Brain pericyte (primary cell): ENCODE measurements at places on chromosomes 16 and 17.

DNA sequence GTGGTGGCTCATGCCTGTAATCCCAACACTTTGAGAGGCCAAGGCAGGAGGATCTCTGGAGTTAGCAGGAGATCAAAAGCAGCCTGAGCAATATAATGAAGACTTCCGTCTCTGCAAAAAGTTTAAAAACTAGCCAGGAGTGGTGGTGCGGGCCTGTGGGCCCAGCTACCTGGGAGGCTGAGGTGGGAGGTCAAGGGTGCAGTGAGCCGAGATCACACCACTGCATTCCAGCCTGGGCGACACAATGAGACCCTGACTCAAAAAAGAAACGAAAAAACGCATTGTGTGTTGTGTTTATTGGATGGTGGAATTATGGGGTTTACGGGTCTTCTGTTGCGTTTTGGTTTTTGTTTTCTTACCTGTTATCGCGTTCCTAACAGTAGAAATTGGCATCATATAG lies 863 bp upstream of the DDX19A start:
- DNase-seq: no peak

- DNase-seq: no peak
These were observed 7.8 kb downstream of the CDRT15 start for GRCh38 chr17:14228903-14229302.

DNA sequence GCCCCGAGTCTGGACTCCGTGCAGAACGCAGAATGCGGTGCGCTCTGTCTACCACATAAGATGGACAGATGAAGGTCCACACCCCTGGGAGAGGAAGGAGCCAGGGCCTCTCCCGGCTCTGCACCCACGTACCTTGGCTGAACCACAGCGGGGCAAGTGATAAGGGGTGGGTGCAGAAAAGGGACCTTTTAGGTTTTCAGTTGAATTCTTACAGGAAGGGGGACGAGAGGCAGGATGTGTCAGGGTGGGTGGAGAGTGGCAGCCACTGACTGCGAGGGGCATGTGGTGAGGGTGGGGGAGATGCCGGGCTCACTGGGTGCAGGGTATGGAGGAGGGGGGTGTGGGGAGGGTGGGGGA lies 372 bp downstream of the CD300A start:
- no peak for DNase-seq

DNA sequence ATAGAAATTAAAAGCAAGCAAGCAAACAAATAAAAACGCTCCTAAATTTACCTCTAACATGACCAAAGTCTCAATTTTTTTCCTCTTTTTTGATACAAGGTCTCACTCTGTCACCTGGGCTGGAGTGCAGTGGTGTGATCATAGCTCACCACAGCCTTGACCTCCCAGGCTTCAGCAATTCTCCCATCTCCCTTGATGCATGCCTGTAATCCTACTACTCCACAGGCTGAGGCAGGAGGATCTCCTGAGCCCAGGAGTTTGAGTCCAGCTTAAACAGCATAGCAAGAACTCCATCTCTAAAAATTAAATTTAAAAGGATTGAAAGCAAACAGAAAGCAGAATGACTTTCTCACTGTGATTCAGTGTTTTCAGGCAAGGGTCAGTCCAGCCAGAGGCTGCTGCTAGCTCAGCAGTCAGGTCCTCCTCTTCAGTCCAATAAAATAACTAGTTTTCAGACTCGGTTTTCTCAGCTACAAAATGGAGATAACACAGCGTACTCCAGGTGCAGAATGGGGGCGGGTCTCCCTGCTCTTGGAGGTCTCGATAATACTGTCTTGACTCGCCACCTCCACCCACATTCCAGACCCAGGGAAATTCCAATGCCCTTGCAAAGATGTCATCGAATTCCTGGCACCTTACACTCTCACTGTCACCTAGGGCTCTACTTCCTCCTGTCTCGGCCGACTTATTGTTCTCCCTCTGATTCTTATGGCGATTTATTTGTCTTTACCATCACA lies 20.7 kb upstream of the MRTFB start:
- DNase-seq: no peak

DNA sequence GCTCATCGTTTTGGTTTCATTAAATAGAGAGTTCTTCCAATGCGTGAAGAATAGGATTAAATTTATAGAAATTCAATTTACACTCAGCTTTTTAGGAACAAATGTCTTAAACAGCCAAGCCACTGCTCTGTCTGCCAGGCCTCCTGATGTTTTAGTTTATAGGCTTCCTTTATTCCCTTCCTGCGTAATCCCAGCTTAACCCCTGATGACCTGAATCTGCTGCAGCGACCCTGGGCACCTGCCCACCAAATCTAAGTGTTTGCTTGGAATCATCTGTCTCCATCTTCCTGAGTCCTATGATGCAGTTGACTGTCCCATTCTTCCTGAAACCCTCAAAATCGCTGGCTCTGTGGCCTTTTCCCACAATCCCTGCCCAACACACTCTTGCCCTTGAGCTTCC lies 179.9 kb downstream of the GSG1L start:
- DNase-seq: no peak

DNA sequence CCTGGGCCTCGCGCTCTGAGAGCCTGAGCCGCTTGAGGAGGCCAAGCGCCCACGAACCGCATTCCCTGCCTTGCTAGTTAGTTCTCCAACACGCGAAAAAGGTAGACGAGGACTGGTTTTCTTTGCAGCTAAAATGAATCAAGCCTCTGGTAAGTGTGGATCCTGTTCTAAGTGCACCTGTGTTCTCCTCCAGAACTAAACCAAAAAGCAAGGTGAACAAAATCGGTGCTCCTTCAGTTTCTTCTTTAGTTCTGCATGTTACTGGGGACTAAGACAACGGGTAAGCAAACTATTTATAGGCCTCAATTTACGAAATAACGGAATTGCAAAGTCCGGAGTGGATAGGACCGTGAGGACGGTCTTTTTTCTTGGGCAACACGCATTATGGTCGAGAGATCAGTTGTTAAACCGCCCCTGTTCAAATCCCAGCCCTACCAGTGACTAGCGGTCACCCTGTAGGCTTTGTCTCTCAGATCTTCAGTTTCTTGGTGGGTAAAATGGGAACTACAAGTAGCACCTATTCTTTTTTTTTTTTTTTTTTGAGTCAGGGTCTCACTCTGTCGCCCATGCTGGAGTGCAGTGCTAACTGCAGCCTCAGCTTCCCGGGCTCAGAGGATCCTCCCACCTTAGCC lies 993 bp upstream of the ANKRD11 start:
- DNase-seq: no peak

GRCh38 chr17:4038076-4038475 lies 73.8 kb upstream of the ATP2A3 start:
- no peak for DNase-seq

DNA sequence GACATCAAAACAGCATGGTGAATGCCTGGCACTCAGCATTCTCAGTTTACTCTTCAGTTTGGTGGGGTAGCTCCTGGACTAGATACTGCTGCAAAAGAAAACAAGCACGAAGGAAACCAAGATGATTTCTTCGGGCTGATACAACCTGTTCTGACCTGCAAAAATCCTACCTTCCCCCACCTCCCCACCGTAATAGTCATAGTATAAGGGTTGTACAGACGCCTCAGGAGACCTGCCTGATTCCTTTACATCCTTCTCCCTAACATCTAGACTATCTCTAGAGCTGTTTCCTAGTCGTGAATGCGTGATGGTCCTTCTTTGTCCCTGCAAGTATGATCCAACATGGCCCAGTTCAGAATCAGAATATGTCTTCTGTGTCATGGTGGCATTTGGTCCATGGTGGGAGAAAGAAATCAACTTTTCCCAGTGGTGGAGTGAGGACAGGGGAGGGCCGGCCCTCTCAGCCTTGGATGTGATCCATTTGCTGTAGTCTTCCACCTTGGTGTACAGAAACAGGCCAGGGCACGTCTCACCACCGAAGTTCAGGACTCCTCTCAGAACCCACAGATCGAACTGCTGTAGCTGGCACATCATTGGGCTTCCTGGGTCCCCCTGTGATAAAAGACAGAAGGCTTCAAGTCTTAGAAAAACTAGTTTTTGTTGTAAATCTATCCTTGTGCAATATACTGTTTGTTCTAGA lies 14.5 kb downstream of the PRSS54 start:
- DNase-seq: no peak

DNA sequence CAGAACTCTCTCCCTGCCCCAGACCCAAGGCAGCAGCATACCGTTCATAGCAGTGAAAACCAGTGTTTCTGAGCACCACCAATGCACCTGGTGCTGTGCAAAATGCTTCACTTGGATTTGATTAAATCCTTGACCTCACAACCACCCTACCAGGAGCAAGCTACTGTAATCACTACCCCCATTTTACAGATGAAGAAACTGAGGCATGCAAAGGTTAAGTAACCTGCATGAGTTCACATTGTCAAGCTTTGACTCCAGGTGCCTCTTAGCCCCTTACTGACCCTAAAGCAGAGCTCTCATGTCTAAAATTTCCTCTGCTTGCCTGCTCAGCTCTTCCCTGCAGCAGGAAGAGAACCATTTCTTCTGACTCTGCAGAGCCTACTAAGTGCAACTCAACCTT lies 34.2 kb upstream of the GOSR2 start:
- DNase-seq: no peak

- DNase-seq: no peak
These were observed 84.8 kb downstream of the KATNIP start for GRCh38 chr16:27634779-27635178.

GRCh38 chr16:75238132-75238852 lies 13.1 kb downstream of the BCAR1 start:
- no peak for DNase-seq

DNA sequence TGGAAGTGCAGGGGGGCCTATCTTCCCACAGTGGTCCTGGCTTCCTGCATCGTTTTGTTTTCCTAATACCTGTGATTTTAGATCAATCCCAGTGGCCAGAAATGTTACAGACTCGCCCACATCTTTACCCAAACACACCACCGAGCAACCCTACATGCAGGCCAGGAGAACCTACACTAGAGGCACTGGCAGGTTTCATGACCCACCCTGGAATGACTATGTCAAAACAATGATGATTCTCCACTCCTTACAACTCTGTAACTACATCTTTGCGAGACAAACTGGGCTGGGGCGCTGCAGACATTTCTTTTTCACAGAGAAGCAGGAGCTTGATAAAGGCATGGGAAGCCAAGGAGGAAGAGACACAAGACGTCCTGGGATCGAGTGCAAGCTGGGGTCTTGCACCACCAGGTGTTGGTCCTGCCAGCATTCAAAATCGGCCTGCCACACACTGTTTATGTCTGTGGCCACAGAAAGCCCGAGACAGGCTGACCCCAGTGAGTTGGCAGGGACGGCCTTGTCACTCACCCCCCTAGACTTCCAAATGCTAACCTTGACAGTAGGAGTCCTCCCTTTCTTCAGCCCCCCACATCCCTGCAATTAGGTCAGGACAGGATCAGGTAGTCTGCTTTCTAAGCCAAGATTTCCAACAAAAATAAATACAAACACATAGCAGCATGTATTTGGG lies 32.5 kb downstream of the UBE2O start:
- no peak for DNase-seq

DNA sequence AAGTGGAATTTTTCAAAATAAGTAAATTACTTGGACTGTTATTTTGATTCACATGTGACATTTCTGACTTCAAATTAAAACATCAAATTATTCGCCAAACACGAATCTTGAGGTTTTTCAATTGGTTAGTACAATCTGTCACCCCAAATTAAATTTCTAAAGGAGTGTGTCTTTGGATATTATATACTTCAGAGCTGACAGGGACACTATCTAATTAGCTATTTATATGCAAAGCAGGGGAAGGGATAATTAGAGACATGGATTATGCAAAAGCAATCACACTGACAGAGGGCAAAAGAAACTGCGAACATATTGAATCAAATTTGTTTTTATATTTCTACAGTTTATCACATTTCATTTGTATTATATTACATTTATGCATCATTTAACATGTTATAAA lies 433.0 kb downstream of the KIF2B start:
- DNase-seq: no peak

DNA sequence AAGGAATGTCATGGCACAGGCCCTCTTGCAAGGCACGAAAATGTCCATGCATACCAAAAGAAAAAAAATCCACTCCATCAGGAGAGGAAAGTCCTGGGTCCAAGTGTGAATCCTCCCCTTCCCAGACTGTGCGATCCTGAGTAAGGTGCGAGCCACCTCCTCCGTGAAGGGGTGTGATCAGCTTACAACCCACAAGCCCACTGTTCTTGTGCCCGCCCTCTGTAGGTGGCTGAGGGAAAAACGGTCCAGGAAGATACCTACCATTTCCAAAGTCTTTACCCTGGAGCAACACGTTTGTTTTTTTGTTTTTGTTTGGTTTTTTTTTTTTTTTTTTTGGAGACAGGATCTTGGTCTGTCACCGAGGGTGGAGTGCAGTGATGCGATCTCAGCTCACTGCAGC lies 116.5 kb downstream of the ZNF423 start:
- no peak for DNase-seq

DNA sequence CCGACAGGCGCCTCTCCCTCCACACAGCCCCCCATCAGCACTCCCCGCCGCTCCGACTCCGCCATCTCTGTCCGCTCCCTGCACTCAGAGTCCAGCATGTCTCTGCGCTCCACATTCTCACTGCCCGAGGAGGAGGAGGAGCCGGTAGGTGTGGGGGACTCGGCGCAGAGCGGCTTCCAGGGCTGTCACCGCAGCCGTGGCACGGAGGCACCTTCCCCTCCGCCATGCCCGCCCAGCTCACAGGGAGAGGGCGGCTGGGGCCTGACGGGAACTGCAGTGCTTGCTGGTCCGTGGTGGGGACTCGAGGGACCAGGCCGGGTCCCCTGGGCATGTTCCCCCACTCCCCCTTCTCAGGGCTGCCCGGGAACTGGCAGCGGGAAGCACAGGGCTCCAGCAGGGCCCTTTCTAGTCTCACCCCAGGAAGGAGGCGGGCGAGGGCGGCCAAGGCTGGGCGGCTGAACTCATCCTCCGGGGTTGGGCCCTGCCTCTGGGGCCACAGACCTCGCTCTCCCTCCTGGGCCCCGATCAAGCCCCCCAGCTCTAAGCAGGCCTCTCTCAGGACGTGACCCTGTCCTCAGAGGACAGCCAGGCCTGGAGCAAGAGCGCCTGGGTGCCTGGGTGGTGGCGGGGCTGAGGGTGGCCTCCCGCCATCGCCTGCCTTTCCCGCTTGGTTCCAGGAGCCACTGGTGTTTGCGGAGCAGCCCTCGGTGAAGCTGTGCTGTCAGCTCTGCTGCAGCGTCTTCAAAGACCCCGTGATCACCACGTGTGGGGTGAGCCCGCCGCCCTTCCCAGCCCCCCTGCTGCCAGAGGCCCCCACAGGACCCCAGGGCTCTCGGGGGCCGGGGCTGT lies 15.2 kb downstream of the TRAF7 start:
- no peak for DNase-seq

DNA sequence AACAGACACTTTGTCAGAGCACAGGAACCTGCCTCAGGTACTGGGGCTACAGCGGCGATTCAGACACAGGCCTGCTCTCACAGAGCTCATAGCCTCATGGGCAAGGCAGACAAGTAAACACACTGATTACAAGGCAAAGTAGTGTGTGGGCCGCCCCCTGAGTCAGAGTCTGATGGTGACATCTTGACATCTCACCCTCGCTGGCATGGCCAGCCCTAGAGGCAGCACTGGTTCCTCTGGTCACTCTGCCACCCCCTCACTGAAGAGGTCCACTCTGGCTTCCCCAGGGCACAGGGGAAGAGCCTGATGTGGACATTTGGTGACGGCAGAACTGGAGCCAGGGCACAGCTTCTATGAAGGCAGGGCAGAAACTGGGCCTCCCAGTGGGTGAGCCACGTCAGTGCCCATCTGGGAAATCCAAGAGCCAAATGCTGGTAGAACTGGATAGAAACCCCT lies 32.9 kb upstream of the TOB1 start:
- DNase-seq: no peak
